Naive thymus-derived CD8-positive, alpha-beta T cell (primary cell): ENCODE measurements at places on chromosomes 6 and 20.

- peak; percentile 32 for DNase-seq
Measured at GRCh38 chr6:30615219-30615957, 1.7 kb downstream of the PPP1R10 start.

DNA sequence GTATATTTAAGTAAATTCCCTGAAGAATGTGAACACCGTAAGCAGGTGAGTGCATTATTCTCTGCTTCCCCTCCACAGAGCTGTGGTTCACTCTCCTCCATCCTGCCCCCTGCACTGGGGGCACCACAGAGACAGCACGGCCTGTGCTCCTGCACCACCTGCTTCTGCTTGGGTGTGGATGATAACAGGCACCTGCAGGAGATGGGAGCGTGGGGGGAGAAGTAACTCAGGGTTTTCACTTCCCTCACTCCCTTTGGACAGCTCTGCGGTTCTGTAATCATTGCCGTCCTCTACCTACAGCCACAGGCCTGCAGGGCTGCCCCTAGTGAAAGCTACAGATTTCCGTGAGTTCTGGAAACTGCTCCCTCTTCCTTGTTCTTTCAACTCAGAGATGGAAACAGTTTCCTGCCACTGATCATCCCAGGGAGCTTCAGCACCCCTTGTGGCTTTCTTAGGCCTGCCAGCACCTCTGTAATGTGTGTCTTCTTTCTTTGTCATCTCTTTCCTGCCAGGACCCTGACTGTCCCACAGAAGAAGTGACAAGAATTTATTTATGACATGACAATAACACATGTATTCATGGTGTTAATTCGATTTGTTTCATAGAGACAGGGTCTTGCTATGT, 21.3 kb upstream of the MICB start:
- DNase-seq = no peak

GRCh38 chr6:168961264-168961656, 292.4 kb downstream of the THBS2 start:
- DNase-seq = no peak

GRCh38 chr6:30768634-30769087, 24.3 kb upstream of the IER3 start:
- no peak for DNase-seq

GRCh38 chr20:15645816-15646215, 927.4 kb downstream of the KIF16B start:
- no peak for DNase-seq

DNA sequence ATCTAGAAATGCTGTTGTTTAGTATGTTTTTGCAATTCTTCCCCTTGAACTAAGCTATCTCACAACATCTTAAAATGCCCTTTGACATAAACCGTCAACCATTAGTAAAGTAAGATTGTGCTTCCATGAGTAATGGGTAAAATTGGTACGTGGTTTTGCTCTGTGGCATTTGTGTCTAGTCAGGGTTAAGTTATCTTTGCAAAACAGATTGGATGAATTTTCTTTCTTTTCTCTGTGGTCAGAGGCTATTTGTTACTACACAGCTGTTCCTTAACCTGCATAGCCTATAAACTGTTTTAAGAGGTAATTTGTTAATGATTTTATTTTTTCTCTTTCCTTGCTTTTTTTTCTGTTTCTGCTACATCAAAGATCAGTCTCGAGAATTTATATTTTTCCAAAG, 75.4 kb downstream of the RPP40 start:
- DNase-seq = no peak

GRCh38 chr6:100168148-100168547, 174.1 kb upstream of the MCHR2 start:
- DNase-seq = no peak

GRCh38 chr6:151399679-151400078, 8.3 kb upstream of the ZBTB2 start:
- DNase-seq = no peak

- no peak for DNase-seq
Measured at GRCh38 chr20:5797843-5798462, 47.8 kb downstream of the SHLD1 start.
